ENCODE measurements at places on chromosomes 6 and 20.
A peak's percentile ranks its signal among the peaks of the same experiment; 100 is the strongest.

DNA sequence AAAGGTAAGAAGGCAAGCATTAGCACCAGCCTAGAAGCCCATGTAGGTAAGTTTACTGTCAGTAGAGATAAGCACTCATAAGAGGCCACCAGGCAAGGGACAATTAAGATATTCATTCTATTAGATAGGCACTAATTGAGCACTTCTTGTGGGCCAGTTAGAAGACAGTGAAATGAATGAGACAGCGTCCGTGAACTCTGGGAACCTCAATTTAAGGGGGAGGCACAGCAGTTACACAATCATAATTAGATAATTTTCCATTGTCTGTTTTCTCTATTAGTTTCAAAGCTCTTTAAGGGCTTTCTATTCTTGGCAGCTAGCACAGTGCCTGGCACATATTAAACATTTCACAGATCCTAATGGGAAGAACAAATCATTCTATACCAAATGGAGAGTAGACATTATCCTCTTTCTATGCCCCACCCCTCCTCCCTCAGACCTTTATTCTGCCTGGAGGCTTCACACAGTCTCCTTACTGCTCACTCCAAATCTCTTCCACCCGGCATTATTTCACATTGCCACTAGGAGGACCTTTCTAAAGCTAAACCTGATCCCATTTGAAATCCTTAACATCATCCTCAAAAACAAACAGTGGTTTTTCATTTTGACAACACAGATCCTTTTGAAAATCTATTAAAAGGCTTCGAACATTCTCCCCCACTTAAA is 529.6 kb downstream of the ADGRB3 start:
- DNase-seq = no peak

GRCh38 chr6:123201869-123202372 is 205.9 kb downstream of the CLVS2 start:
- DNase-seq = no peak

- DNase-seq = no peak
These were observed 8.0 kb downstream of the PRDM13 start for GRCh38 chr6:99614430-99615186.

- no peak for DNase-seq
These were observed 483.9 kb downstream of the CD83 start for GRCh38 chr6:14601490-14601889.

GRCh38 chr6:138765896-138766655 is 7.5 kb upstream of the CCDC28A start:
- no peak for DNase-seq

DNA sequence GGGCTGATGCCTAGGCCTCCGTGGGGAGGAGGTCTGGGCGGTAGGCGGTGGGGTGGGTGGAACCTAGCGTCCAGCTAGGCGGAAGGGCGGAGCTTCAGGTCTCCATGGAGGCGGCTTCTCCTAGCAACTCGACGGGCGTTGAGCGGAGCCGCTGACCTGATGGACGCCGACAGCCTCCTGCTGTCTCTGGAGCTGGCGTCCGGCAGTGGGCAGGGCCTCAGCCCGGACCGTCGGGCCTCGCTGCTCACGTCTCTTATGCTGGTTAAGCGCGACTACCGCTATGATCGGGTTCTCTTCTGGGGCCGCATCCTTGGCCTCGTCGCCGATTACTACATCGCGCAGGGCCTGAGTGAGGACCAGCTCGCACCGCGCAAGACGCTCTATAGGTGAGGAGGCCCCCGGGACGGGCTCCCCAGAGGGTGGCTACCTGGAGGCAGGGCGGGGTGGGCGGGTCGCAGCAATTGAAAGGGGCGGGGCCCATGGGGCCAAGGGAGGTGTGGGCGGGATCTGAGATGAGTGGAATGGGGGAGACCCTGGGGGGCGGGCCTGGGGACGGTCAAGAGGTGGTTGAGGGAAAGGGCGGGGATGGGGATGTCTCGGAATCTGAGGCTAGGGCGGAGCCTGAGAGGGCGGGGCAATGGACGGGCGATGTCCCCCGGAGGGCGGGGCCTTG is at the start of gene RSPH9:
RSPH9 (plus strand) TSS at position 97 of the 673 bp plus-strand sequence; CDS start at position 160, 63 bp downstream.
- DNase-seq = no peak

DNA sequence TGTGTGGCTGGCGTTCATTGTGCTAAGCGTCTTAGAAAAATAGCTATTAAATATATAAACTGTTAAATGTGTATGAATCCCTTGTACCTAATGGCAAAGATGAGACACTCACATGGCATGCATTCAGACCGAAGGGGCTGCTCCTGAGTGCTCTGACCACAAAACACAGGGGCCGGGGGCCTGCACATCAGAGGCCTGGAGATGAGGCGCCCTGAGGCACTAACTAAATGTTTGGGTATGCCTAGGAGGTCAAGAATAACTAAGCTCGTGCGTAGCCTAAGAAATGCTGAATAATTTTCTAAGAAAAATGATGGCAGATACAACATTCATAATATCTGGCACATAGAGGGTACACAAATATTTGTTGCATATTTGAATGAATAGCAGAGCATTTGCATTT is 92.5 kb downstream of the PSMB1 start:
- no peak for DNase-seq

GRCh38 chr6:25697537-25698340 is 45.7 kb downstream of the SCGN start:
- no peak for DNase-seq

DNA sequence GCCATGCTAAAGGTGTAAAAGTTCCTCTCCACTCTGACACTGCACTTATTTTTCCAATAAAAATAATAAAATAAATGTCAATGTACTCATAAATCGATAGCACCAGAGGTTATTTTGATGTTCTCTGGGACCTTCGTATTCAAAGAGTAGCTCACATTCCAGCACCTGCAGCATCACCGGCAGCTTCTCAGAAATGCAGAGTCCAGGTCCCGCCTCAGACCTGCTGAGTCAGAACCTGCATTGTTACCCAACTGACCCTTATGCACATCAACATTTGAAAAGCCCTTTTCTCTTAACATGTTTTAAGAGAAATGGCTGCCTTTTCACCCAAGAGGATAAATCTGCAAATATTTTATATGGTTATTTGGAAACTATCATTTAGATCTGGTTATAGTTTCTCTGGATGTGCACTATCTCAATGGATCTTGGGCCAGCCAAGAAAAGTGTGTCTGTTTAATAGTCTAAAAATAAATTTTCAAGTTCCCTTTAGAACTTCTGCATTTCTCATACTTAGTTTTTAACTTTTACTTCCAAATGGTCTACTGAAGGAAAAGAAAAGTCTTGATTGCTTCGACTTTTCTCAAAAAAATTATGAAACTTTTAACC is 216.2 kb upstream of the PRDM1 start:
- no peak for DNase-seq

GRCh38 chr6:93849857-93850256 is 430.5 kb upstream of the EPHA7 start:
- no peak for DNase-seq

DNA sequence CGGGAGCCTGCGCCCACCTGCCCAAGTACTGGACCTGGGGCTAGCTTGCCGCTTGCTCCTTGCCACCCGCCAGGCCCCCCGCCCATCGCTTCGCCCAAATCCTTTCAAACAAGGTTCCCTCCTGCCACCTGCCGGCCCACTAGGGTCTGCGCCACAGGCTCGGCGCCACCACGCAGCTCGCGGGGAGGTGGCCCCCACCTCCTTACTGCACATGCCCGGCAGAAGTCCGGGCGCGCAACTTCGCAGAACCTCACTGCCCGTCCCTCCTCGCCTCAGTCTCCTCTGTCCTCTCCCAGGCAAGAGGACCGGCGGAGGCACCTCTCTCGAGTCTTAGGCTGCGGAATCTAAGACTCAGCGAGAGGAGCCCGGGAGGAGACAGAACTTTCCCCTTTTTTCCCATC is 11.2 kb downstream of the GNAS-AS1 start:
- no peak for DNase-seq

DNA sequence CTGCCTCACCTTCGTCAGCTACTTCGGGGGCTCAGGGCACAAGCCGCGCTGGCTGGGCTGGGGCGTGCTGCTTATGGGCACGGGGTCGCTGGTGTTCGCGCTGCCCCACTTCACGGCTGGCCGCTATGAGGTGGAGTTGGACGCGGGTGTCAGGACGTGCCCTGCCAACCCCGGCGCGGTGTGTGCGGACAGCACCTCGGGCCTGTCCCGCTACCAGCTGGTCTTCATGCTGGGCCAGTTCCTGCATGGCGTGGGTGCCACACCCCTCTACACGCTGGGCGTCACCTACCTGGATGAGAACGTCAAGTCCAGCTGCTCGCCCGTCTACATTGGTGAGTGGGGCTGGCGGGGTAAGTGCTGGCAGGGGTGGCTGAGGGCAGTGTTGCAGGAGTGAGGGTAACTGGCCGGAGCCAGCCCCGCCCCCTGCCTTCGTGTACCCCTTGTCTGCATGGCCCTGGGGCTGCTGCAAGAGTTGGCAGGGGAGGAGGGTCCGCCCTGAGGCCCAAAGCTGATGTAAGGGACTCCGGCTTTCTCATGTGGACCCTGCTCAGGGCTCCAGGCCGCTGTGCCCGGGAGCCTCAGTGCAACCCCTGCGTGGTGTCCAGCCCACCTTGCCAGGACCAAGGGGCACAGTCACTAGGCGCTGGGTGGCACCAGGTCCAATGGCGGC is 14.8 kb downstream of the SLCO4A1 start:
- DNase-seq = no peak

- DNase-seq = no peak
These were observed 32.1 kb downstream of the BACH2 start for GRCh38 chr6:90264561-90264960.

DNA sequence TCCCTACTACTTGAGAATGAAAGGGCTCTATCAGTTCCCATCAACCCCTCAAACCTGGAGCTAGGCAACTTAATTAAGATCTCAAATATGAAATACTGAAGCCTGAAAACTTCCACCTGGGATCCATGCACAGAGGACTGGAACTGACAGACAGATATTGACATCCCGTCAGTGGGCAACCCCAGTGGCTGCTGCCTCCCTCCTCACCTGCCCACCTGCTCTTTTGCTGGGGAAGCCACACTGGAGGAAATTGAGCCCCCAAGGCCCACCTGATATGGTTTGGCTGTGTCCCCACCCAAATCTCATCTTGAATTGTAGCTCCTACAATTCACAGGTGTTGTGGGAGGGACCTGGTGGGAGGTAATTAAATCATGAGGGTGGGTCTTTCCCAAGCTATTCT is 192.8 kb downstream of the LRFN2 start:
- DNase-seq = no peak

GRCh38 chr6:21593927-21594415 is 420 bp downstream of the SOX4 start:
- no peak for DNase-seq

GRCh38 chr6:118122161-118122725 is 215.2 kb downstream of the SLC35F1 start:
- DNase-seq = no peak

DNA sequence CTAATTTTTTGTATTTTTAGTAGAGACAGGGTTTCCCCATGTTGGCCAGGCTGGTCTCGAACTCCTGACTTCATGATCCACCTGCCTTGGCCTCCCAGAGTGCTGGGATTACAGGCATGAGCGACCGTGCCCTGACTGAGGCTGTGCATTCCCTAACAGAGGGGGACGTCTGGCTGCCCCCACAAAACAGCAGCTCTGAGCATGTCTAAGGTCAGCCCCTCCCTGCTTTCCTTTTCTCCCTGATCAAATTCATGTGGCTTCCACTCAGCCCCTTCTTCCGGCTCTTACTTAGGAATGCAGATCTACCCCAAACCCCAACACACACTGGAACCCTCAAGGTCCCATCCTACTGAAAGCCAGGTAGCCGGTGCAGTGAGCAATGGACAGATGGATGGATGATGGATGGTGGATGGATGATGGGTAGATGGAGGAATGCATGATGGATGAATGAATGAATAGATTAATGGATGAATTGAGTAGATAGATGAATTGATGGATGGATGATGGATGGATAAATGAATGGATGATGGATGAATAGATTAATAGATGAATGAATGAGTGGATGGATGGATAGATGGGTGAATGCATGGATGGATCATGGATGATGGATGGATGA is 91.5 kb upstream of the BHLHE23 start:
- DNase-seq = no peak

DNA sequence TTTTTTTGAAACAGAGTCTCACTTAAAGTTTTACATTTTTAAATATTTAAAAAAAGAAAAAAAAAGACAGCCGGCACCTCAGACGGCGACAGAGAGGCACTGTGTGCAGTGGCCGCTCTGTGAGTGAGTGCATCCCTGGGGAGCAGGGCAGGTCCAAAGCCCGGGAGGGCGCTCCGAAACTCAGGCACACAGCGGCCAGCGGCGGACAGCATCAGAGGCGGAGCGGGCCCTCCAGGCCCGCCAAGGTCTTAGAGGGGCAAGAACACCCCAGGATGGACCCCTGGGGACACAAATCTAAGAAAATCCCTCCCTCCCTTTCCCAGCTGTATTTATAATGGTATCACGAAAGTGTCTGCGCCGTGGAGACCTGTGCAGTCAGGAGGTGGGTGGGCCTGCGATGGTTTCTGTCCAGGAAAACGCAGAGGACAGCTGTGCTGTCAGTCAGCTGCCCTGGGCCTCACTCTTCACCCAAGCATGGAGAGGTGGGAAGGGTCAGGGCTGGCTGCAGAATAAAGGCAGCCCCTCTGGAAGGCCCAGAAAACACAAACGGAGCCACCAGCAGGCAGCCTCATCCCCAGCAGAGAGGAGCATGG is 43.8 kb downstream of the TAF4 start:
- DNase-seq = no peak

- DNase-seq = no peak
These were observed 4.8 kb downstream of the HELZ2 start for GRCh38 chr20:63568986-63569949.

DNA sequence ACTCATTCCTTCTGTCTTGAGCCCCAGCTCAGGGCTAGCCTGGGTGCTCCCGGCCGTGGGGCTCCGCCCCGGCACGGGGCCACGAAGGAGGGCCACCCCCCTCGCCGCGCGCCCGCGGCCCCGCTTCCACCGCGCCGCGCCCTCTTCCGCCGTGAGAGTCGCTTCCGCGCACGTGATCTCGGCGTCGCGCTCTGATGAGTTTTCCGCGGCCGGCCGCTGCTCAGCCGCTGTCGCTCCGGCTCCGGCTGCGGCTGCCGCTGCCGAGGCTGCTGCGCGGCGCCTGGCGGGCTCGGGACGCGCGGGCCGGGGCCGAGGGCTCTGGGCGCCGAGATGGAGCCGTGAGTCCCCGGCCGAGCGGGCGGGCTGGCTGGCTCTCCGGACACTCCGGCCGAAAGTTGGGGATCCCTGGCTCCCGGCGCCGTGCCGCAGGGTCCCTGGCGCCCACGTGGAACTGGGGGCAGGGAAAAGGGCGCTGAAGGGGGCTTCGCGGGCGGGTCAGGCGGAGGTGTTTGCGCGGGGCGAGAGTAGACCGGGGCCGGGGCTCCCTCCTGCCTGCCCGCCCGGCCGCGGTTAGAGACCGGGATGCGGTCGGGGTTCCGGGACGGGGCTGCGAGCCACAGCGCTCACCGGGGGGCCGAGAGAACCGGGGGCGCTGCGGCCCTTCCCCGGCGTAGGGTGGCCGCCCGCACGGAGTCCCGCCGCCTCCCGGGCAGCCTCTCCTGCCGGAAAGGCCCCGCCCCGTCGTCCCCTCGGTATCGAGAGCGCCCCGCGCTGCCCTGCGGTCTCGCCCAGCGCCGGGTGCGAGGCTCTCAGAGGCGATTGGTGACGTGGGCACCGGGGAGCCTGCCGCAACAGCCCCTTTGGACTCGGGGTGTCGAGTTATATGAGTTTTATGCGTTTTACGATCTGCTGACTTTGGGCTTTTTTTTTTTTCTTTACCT is at the start of gene TMEM181:
TMEM181 (plus strand) TSS at position 197 of the 941 bp plus-strand sequence; CDS start at position 331, 134 bp downstream.
- DNase-seq = peak; percentile 78

Measured in stimulated activated CD8-positive, alpha-beta memory T cell treated with anti-CD3 and anti-CD28 coated beads, Interleukin-7, amount 100 ng/mL, for 1 hour (primary cell).